Stimulated activated CD4-positive, alpha-beta T cell treated with anti-CD3 and anti-CD28 coated beads, TNF-alpha, amount 100 ng/mL, for 4 hours (primary cell): ENCODE measurements at places on chromosomes 11 and 22.

DNA sequence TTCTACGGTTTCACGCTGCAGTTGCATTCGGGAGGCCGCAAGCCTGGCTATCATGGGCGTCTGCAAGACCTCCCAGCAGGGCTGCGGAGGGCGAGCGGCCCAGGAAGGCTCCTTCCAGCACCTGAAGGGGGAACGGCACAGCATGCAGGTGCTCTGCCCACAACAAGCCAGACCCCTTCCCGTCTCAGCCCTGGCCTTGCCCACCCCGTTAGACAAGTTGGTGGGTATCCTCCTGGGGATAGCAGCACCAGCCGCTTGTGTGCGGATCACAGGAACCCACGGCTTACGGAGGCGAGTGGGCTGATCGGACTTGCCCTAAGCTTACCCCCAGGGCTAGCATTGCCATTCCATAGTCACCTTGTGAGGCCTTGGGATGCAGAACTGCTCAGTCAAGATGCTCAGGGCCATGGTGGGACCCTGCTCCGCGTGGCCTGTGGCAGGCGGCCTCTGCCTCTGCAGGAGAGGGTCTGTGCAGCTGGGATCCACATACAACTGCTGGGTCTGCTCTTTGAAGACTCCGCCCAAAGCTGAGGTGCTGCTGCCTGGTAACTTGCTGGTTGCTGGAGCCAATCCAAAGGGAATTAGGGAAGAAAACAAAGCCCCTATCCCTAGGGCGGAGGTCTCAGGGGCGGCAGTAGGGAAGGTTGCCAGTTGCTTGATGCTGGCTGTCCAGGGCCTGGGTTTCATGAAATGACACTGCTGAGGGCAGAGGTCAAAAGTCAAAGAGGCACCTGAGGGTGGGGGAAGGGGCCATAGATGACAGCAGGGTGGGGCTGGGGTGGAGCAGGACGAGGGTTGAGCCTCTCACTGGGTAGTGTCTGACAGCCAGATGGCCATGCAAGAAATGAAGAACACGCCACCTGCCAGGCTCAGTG is 1.4 kb upstream of the OSBPL5 start:
- no peak for DNase-seq

GRCh38 chr11:96580476-96581040 is 190.7 kb downstream of the JRKL start:
- DNase-seq, result no peak

DNA sequence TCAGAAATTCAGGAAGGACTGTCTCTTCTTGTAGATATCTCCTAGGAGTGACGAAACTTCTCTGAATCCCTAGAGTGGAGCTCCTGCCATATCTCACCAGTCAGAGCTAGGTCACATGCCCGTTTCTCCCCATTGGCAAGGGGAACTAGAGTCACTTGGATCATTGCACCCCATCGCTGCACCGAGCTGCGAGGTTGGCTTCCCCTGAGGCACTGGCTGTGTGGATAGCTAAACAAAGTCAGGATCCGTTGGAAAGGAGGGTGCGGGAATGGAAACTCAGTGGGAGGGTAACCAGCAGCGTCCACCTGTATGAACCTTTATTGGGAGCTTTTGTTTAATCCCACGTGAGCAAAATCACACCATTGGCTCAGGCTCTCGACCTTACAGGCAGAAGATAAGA is 283.8 kb downstream of the BRD1 start:
- DNase-seq, result no peak

GRCh38 chr22:27386186-27386585 is 415.4 kb downstream of the MN1 start:
- no peak for DNase-seq

DNA sequence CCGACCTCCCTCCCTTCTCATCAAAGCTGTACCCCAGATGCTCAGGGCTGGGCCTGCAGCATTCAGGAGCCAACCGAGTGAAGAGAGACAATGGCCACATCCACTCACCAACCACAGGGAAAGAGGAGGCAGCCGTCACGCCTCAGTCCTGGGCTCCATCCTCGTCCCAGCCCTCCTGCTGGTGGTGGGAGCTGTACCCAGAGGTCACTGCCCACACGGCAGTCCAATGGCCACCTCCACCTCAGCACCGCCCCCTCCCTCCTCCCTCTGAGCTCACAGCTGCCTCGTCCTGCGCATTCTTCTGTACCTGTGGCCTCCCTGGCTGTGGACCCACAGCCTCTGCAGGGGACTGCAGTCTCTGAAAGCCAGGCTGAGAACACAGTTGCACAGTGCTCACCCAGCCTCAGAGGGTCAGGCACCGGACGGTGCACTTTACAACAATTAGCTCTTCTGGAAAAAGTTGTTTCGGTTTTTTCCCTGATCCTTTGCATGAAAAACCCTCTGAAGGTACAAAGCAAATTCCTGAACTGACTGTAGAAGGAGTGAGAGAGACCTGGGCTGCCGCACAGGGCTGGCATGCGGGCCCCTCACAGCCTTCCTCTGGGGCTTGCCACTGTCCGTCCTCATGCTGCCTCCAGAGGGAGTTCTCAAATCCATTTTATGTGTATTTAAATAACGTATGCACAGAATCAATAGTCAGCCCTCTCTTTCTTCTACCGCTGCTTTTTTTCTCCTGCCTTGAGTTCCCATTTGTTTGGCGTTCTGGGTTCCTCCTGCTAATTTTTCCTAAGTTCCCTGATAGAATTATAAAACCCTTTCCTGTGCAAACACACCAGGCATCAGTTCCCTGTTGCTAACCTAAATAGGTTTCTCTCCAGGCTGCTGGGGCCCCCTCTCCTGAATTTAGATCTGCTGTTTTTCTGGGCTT is 52.7 kb downstream of the PHF21B start:
- no peak for DNase-seq

- no peak for DNase-seq
Measured at GRCh38 chr11:84922212-84922805, 704.8 kb downstream of the DLG2 start.

- DNase-seq, result no peak
Measured at GRCh38 chr22:17101475-17102296, 16.9 kb downstream of the IL17RA start.

- no peak for DNase-seq
Measured at GRCh38 chr11:35313066-35313759, 106.1 kb downstream of the SLC1A2 start.

- no peak for DNase-seq
Measured at GRCh38 chr11:66322732-66323427, 6.0 kb upstream of the CD248 start.

- no peak for DNase-seq
Measured at GRCh38 chr22:16844529-16844928, 19.3 kb upstream of the XKR3 start.

GRCh38 chr22:17964156-17964555 is 60.2 kb downstream of the MICAL3 start:
- no peak for DNase-seq

DNA sequence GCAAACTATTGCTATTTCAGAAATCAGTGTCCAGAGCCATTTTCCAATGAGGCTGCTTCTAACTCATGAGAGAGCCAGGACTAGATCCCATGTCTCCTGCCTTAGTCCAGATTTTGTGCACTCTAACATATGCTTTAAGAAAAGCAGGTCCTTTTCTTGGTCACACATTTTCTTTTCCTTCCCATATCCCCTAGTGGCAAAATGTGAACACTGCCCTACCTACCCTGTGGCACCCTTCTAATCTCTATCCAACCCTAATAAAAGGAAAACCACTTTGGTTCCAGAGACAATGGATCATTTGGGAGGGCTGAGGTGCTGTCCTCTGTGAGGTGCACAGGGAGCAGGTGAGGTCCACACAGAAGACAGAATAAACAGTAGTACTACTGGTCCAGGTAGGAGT is 72.0 kb upstream of the DDI1 start:
- DNase-seq, result no peak

GRCh38 chr22:19679522-19680101 is 34.7 kb upstream of the SEPTIN5 start:
- DNase-seq, result peak; percentile 29

DNA sequence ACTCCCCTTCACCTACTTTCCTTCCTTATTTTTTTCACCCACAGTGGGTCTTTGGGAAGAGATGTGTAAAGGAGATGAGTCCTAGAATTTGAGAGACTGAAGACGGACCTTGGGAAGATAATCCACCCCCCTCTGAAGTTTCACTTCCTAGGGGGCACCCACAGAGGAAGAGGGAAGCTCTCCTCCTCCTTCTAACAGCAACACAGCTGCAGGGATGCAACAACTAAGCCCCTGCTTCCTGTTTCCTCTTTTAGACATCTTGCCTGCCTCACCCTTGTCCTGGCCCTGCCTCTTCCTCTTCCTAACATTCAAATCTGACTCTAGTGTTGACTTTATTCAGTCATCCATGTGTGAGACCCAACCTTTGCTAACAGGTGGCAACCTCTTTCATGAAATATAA is 424.6 kb downstream of the BUD13 start:
- no peak for DNase-seq

- DNase-seq, result no peak
Measured at GRCh38 chr11:119352857-119353260, 6.4 kb upstream of the MFRP start.

DNA sequence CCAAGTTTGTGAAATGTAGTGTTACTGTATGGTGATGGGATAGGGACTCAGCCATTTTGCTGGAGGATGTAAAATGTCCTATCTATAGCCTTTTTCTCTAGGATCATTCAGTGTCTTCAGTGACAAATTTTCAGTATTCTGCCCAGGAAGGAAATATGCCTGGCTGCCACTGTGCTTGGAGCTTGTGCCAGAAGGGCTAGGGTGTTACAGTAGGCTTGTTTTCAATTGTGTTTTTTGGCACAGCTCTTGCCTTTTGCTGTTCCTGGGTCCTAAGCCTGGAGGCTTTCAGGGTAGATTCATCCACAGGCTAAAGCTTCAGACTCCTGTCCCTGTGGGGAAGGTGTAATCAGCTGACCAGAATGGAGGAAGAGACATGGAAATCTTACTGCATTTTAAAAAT is 22.0 kb upstream of the PHOX2A start:
- no peak for DNase-seq

GRCh38 chr22:39534092-39534506 is 1.6 kb upstream of the RPS19BP1 start:
- DNase-seq, result no peak

DNA sequence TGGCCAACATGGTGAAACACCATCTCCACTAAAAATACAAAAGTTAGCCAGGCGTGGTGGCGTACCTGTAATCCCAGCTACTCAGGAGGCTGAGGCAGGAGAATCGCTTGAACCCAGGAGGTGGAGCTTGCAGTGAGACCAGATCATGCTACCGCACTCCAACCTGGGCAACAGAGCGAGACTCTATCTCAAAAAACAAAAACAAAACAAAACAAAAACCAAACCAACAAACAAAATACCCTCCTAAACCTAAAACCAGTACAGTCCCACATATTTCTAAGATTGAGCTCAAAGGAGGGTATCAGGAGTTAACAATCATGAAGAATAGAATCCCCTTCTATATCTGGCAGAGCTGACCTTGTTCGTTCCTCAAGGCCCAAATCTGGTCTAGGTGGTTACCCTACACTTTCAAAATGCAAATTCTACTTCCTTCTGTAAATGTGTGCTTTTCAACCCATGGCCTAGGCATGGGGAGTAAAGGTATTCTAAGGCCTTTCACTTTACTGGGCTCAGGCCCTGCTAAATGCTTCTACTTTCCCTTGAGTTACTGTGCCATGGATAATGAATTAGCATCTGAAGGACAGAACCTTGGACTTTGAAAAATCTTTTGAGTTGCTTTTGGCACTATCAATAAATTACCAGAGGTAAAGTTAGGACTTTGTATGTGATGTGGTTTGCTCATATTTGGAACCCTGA is 10.4 kb upstream of the PPP2R1B start:
- DNase-seq, result no peak

- DNase-seq, result no peak
Measured at GRCh38 chr11:66056501-66056900, 4.3 kb downstream of the SF3B2 start.
